Lung (tissue), 17 donors: ENCODE measurements at places on chromosomes 2 and 18. TPM values are rescaled to one million over a fixed set of nuclear protein-coding genes. Genes with fewer than 3 reads are reported as not detected.

Gene TMEM247
- not detected for total RNA-seq

Gene HOXD13
- not detected for total RNA-seq

Gene SLC66A2
- total RNA-seq, result 26.5 TPM

Gene ANKRD62
- 0.09 TPM for total RNA-seq

Gene RTP5
- total RNA-seq, result not detected

DNA sequence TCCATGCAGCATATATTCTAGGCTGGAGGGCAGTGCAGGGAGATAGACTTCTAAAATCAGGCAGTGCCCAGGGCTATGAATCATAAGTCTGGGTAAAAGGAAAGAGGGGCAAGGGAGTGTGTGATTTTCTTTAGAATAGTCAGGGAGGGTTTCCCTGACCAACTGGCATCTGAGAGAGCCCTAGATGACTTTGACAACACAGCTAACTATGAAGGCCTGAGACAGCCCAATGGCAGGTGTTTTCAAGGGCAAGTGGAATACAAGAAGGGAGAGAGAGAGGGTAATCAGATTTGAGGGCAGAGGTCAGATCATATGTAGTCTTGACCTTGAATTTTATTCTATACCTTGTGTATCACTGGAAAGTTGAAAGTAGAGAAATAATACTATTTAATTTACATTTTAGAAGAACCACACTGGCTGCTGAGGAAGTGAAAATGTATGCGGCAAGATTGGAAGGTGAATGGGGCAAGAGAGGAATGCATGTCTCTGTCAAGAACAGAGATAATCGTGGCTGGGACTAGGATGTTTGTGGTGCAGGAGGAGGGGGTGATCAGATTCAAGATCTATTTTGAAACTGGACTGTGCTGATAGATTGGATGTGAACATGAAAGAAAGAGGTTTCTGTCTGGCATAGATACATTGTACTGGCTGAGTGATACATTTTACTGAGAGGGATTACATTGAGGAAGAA, 1.9 kb upstream of the ITGB6 start:
- no peak overlapping the region for H3K4me3 ChIP-seq
- H3K27ac ChIP-seq, result no peak overlapping the region
- no peaks in the 10 kb centered on the region for H3K27me3 ChIP-seq
- peaks cover 2% of the 10 kb centered on the region for H3K4me1 ChIP-seq
- no peaks in the 10 kb centered on the region for H3K36me3 ChIP-seq

DNA sequence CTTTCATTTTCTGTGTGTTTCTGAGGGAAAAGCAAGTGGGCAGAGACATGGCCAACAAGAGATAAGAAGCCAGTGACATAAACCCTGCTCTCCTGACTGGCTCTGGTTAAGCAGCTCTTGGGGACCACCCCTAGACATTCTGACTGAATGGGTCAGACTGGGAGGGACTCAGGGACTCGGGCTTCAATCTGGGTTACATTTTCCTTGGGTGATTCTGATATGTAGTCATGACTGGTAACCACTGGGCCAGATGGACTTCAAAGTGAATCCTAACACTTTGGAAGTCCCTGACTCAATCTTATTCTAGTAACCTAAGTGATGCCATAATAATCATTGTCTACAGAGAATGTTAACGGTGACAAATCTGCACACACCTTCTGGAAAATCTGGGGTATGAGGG, 397.8 kb downstream of the NBAS start:
- H3K36me3 ChIP-seq, result peaks cover 2% of the 10 kb centered on the region
- no peak overlapping the region for H3K27ac ChIP-seq
- H3K4me3 ChIP-seq, result no peak overlapping the region
- no peaks in the 10 kb centered on the region for H3K4me1 ChIP-seq
- no peaks in the 10 kb centered on the region for H3K27me3 ChIP-seq
- no peak for DNase-seq

DNA sequence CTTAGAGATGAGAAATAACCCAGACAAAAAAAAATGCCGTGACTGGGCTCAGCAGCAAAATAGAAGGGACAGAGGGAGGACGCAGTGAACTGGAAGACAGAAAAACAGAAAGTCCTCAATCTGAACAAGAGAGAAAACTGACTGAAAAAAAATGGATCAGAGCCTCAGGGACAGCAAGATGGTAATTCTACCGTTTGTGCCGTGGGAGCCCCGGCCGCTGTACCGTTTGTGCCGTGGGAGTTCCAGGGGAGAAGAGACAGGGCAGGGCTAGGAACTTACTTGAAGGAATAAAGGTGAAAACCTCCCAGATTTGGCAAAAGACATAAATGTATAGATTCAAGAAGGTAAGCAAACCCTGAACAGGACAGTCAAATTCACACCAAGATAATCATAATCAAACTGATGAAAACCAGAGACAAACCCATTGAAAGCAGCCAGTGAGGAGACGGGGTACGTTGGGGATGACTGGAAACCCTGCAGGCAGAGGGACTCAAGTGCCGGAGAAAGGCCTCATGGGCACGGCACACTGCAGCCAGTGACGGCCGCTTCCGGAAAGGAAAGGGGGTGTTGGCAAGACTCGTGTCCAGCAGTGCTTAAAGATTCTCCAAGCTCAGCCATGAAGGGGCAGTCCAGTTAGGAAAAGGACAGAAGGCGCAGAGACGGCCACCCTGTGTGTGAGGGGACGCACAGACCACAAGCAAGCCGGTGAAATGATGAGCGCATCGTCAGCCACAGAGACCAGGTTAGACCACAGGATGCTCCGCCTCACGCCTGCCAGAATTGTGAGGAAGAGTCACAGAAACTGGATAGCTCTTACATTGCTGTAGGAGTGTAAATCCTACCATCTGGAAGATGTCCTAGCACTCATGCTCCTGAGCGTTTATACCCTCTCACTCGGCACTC, 40.0 kb upstream of the NFATC1 start:
- H3K27me3 ChIP-seq, result no peaks in the 10 kb centered on the region
- no peaks in the 10 kb centered on the region for H3K4me1 ChIP-seq
- H3K27ac ChIP-seq, result no peak overlapping the region
- DNase-seq, result peak; percentile 14
- H3K36me3 ChIP-seq, result peaks cover 15% of the 10 kb centered on the region

DNA sequence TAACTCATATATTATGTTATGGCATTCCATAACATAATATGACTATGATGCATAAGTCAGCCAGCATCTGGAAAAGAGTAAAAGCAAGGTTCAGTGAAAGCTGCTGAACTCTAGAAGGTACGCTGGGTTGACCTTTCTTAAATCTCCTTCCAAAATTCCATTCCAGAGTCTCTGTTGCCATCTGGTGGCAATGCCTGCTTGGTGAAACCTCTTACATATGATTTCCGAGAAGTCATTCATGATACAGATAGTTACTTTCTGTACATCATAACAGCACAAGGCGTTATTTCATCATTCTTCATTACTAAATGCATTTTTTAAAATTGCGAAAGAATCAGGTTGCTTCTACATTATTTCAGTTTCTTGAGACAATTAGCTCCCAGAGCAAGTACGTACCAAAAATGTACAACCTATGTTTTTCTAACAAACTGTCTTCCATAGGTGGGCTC, 7.0 kb upstream of the EPG5 start:
- no peak overlapping the region for H3K4me3 ChIP-seq
- no peaks in the 10 kb centered on the region for H3K27me3 ChIP-seq
- peak; percentile 61 for DNase-seq
- no peaks in the 10 kb centered on the region for H3K36me3 ChIP-seq
- no peak overlapping the region for H3K27ac ChIP-seq

DNA sequence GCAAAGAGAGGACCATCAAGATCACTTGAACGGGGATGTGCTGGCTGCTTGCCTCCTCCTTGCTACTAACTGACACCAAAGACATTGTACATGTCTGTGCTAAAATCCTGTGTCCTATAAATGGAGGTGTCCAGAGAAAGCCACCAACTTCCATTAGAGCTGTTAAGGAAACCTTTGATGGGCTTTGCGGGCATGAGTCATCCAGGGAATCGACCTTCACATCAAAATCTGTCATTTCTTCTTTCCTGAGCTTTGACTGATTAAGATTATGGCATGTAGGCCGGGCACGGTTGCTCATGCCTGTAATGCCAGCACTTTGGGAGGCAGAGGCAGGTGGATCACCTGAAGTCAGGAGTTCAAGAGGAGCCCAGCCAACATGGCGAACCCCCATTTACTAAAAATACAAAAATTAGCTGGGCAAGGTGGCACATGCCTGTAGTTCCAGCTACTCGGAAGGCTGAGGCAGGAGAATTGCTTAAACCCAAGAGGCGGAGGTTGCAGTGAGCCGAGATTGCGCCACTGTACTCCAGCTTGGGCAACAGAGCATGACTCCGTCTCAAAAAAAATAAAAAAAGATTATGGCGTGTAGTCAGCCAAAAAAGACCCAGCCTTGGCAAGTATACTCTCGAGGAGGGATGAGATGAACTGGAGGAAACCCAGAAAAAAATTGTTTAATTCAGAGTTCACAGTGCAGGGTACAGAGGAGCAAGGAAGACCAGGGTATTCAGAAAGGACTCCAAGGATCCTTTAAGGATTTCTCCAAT, 115.8 kb downstream of the CABLES1 start:
- DNase-seq, result peak; percentile 79
- H3K4me1 ChIP-seq, result no peaks in the 10 kb centered on the region

DNA sequence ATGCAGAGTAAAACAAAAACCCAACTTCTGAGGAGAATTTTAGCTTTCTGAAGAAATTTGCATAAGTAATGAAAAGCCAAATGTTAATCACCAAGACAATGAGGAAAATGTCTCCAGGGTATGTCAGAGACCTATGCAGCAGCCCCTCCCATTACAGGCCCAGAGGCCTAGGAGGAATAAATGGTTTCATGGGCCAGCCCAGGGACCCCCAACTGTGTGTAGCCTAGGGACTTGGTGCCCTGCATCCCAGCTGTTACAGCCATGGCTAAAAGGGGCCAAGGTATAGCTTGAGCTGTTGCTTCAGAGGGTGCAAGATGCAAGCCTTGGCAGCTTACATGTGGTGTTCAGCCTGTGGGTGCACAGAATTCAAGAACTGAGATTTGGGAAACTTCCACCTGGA, 1256.9 kb upstream of the PIK3C3 start:
- no peaks in the 10 kb centered on the region for H3K4me1 ChIP-seq
- H3K36me3 ChIP-seq, result no peaks in the 10 kb centered on the region

- no peaks in the 10 kb centered on the region for H3K36me3 ChIP-seq
- H3K27ac ChIP-seq, result no peak overlapping the region
- H3K27me3 ChIP-seq, result no peaks in the 10 kb centered on the region
- no peak for DNase-seq
- H3K4me1 ChIP-seq, result no peaks in the 10 kb centered on the region
Measured at GRCh38 chr2:22536133-22536532, 848.8 kb upstream of the KLHL29 start.

- H3K27me3 ChIP-seq, result no peaks in the 10 kb centered on the region
- H3K4me3 ChIP-seq, result no peak overlapping the region
- H3K4me1 ChIP-seq, result no peaks in the 10 kb centered on the region
- no peak for DNase-seq
- H3K27ac ChIP-seq, result no peak overlapping the region
Measured at GRCh38 chr2:35184471-35184870, 1171.1 kb upstream of the CRIM1 start.

DNA sequence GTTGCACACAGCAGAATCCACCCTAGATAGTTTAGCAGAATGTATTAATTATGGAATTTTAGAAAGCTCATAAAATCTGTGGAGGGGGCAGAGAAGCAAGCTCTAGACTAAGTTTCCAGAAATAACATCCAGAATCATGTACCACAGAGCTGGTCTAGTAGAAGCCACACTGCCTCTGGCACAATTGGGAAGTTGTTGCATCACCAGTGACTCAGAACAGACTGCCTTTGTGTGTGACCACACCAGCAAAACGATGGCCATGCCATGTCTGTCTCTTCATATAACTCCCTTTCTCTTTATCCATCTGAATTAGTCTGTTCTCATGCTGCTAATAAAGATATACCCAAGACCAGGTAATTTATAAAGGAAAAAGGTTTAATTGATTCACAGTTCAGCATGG, 158.9 kb downstream of the CCDC148 start:
- no peaks in the 10 kb centered on the region for H3K36me3 ChIP-seq
- no peak overlapping the region for H3K27ac ChIP-seq
- no peak for DNase-seq
- H3K4me1 ChIP-seq, result no peaks in the 10 kb centered on the region
- H3K27me3 ChIP-seq, result no peaks in the 10 kb centered on the region

GRCh38 chr2:239457586-239458445, 57.0 kb upstream of the HDAC4 start:
- no peaks in the 10 kb centered on the region for H3K4me1 ChIP-seq
- H3K36me3 ChIP-seq, result no peaks in the 10 kb centered on the region
- no peak overlapping the region for H3K27ac ChIP-seq
- H3K27me3 ChIP-seq, result no peaks in the 10 kb centered on the region
- H3K4me3 ChIP-seq, result no peak overlapping the region

DNA sequence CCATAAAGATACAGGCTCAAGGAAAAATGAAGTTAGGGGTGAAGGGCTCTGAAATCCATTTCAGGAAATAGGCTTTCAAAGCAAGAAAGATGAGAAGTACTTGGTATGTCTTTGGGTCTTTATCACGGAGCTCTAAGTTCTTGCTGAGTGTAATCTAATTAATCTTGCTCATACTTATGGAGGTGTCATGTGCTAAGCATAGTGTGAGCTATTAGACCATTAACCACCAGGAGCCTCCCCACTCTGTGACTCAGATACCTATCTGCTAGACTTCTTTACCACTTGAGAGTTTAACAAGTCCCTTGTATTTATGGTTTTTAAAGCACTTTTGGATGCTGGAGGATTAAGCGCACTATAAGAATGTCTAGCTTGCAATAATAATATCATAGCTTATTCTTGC, 678.7 kb downstream of the EPHA4 start:
- H3K4me3 ChIP-seq, result no peak overlapping the region
- H3K36me3 ChIP-seq, result no peaks in the 10 kb centered on the region
- H3K27me3 ChIP-seq, result no peaks in the 10 kb centered on the region

DNA sequence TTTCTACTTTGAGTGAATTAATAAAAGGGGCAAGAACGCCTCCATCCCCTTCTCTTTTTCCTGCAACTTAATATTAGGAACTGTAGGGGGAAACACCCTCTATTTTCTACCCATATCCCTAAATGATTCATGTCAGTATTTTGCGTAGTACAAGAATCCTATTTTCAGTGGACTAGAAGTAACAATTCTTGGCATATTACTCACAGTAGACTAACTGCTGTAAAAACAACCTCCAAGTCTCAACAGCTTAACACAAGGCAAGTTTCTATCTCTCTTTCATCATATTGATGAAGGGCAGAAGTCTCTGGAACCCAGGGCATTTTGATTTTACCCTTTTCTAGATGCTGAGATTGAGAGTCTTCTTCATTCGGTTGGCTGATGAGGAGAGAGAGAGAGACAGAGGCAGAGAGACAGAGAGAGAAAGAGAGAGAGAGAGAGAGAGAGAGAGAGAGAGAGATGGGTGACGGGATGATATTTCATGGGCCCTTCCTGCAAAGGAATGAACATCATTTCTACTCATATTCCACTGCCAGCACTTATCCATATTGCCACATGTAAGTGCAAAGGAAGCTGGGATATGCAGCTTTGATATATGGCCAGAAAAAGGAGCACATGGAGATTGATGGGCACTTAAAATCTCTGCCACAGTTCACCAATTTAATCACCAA, 481.6 kb downstream of the LPIN1 start:
- no peaks in the 10 kb centered on the region for H3K4me1 ChIP-seq
- H3K4me3 ChIP-seq, result no peak overlapping the region
- H3K36me3 ChIP-seq, result no peaks in the 10 kb centered on the region
- H3K27ac ChIP-seq, result no peak overlapping the region
- DNase-seq, result no peak

GRCh38 chr18:37334631-37335408, 230.8 kb downstream of the CELF4 start:
- DNase-seq, result no peak
- no peaks in the 10 kb centered on the region for H3K27me3 ChIP-seq
- H3K4me1 ChIP-seq, result no peaks in the 10 kb centered on the region
- no peak overlapping the region for H3K4me3 ChIP-seq
- H3K27ac ChIP-seq, result no peak overlapping the region
